ENCODE measurements at places on chromosomes 2 and 18.

- DNase-seq = no peak
These were observed 314.8 kb downstream of the RBM43 start for GRCh38 chr2:150946831-150947230.

- DNase-seq = peak; percentile 69
These were observed 189.9 kb upstream of the TANK start for GRCh38 chr2:160970052-160970965.

GRCh38 chr18:55384551-55385275 is 203.3 kb downstream of the TCF4 start:
- DNase-seq = no peak

DNA sequence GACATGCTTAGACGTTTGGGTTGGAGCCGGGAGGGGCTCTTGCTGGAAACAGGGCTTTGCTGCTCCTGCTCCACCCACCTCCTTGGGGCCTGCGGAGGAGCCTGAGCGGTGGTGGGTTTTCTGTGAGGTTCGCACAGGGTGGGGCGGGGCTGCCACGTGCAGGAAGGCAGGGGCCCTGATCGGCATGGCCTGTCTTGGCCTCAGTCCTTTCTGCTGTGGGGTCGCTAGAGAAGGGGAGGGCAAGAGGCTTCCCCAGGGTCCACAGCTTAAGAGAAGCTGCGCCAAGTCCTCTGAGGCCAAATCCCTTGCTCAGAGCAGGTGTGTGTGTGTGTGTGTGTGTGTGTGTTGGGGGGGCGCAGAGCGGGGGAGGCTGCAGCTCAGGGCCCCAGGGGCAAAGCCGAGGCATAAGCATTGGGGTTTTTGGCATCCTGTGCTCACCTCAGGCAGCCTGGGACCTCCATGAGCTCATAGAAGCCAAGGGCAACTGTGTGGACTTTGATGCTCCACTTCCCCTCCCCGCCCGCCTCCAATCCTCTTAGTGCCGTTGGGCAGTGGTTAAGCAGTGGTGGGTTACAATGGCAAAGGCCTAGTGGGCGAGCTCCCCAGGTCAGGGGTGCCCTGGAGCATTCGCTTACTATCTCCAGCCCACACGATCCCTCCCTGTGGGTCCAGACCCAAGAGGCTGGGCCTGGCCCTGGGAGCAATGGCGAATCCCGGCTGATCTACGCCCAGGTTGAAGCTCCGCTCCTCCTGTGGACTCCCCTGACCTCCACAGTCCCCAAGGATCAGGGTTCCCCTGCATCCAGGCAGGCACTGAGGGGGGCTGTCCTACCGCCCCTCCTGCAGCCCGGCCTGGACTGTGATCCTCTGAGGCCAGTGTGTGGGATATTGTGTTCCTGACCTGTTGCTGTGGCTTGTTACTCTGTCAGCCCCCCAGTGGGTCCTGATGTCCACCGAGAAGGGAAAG is 28.9 kb downstream of the TOGARAM2 start:
- no peak for DNase-seq

DNA sequence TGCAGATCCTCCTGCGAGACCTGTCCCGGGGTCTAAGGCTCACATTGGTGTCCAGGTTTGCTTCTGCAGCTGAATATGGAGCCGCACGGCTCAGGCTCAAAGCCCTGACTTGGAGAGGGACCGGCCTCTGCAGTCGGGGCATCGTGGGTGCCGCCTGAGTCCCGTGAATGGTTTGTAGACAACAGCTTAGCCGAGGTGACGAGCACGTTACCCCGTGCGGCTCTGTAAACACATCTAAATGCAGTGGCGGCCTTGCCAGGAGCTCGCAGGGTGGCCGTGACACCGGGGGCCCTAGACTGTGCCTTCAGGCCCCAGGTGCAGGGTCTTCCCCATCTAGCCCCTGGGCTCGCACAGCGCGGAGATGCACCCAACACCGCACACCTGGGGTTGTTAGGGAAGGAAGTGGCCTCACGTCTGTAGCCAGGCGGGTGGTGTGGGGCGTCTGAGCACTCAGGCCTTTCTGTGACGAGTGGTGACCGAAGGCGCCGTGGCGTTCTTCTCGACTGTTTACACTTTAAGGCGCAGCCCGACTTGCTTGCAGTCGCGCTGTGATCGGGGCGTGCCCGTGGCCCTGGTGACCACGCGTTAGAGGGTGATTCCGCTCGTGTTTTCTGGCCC is 91.6 kb downstream of the NFATC1 start:
- no peak for DNase-seq

GRCh38 chr18:9796935-9797549 is 88.7 kb upstream of the TXNDC2 start:
- DNase-seq = no peak

Data from amniotic stem cell (primary cell).